HT1080 (cell line): ENCODE measurements at places on chromosomes 5 and 9. TPM values are rescaled to one million over a fixed set of nuclear protein-coding genes. Genes with fewer than 3 reads are reported as not detected.

The PFN3 gene
- not detected in 2 replicates for total RNA-seq

The SLCO6A1 gene
- total RNA-seq, result not detected in 2 replicates

The SAP30L gene
- total RNA-seq, result 40.4 and 49.5 TPM in 2 replicates

The CDHR2 gene
- total RNA-seq, result not detected in 2 replicates

The SPINK13 gene
- total RNA-seq, result 0.30 TPM in 1 of 2 replicates, not detected in the other

- no peak for DNase-seq
These were observed 73.4 kb downstream of the KIAA0825 start for GRCh38 chr5:94544875-94545547.

DNA sequence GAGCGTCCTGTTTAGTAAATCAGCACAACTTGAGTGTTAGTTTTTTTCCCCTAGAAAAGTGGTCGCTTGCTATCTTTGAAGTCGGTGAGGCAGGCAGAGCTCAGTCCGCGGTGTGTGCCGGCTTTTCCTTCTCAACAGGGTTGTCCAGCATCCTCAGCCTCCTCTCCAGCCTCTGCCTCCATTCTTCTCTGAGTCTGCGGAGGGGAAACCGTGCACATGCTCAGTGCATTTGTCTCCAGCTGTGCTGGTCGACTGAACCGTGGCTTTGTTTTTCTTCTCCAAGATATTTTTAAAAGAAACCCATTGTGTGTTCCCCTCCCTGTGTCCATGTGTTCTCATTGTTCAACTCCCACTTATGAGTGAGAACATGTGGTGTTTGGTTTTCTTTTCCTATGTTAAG, 25.3 kb downstream of the FAM240B start:
- DNase-seq, result no peak

DNA sequence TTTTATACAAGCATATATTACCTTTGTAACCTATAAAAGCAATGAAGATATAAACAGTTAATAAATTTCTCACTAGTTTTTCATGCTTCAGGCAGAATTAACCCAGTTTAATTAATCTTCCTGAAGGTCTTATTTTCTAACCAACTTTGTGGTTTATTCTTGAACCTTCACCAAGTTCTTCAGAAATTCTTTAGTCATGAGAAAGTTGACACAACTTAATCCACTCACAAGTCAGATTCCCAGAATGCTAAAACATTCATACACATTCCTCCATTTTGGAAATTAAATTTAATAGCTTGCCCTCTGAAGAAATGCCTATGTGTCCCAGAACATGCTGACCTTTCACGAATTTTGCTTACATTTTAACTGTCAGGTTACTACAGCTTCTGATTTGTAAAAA, 105.4 kb upstream of the PAM start:
- DNase-seq, result no peak

GRCh38 chr5:56327809-56328208, 94.7 kb upstream of the ANKRD55 start:
- DNase-seq, result no peak

GRCh38 chr9:68431307-68431706, 74.9 kb downstream of the PGM5 start:
- DNase-seq, result no peak
